ENCODE measurements at places on chromosomes 3 and 15.

- no peak for DNase-seq
Measured at GRCh38 chr15:58649175-58649574, 100.3 kb downstream of the ADAM10 start.

DNA sequence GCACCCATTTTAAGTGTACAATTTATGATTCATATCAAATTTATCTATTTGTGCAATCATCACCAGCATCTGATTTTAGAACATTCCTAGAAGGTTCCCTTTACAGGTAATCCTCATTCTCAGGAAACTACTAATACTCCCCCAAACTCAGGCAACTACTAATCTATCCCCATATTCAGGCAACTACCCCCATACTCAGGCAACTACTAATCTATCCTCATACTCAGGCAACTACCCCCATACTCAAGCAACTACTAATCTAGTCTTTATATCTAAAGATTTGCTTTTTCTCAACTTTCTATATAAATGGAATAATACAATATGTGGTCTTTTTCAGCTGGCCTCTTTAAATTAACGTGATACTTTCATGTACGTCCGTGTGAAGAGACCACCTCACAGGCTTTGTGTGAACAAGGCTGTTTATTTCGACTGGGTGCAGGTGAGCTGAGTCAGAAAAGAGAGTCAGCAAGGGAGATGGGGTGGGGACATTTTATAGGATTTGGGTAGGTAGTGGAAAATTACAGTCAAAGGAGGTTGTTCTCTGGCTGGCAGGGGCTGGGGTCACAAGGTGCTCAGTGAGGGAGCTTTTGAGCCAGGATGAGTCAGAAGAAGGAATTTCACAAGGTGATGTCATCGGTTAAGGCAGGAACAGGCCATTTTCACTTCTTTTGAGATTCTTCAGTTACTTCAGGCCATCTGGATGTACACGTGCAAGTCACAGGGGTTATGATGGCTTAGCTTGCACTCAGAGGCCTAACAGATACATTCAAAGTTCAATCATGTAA lies 1444.5 kb upstream of the CADM2 start:
- DNase-seq = no peak

DNA sequence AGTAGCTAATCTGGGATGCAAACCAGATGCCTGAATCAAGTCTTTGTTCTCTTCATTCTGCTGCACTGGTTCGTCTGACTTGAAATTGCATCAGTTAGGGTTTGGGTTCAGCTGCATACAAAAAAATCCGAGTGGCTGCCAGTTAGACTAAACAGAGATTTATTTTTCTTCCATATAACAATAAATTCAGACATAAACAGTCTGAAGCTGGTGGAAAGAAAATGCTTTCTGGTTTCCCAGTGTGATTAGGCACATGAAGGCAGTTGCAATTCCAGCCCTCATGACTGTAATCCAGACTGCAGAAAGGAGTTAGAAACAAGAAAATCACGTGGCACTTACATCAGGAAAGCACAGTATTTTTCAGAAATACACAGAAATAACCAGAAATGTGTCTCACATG lies 930.7 kb downstream of the MCTP2 start:
- DNase-seq = no peak

DNA sequence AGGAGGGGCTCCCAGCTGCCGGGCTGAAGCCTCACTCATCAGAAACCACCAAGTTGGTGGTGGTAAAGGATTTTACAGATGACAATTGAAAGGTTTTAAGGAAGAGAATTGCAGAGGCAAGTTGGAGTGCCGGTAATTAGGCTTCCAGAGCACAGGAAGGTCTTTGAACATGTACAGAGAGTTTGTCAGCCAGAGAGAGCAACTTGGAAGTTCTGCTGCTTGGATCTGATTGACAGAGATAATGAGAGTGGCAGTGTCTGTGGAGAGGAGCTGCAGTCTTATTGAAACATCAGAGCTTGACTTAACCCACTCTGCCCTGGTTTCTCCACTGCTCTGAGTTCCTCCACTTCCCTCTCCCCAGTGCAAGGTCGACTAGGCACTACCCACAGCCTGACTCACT lies 448.6 kb downstream of the EPHB1 start:
- DNase-seq = no peak

- no peak for DNase-seq
Measured at GRCh38 chr15:38745126-38745525, 180.5 kb upstream of the RASGRP1 start.

DNA sequence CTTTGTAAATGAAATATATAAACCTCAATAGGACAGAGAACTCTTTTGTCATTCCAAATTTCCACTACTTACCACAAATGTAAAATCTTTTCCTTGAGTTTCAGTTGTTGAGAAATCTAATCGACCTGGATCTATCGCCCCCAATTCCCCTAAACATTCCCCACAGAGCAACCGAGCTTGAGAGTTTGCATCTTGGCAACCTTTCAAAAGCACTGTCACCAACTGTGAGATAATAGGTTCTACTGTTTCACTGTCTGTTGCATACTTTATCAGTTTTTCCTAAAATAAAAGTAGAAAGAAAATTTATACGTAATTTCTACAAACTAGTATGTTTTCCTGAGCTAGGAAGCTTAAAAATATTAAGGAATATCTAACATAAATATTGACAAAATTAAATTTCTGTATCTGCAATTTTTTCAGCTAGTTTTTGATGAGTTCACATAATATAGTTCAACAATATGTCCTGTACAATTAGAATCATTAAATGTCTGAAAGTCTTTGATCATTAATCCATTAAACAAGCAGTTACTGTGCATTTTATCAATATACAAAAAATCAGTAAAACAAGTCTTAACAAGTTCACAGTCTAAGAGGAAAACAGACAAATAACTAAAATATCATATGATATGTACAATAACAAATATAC lies 54.5 kb downstream of the ATR start:
- DNase-seq = peak; percentile 32

- DNase-seq = no peak
Measured at GRCh38 chr15:42619656-42620371, 44.4 kb downstream of the STARD9 start.

GRCh38 chr15:75695634-75696310 lies 16.9 kb downstream of the CSPG4 start:
- no peak for DNase-seq

DNA sequence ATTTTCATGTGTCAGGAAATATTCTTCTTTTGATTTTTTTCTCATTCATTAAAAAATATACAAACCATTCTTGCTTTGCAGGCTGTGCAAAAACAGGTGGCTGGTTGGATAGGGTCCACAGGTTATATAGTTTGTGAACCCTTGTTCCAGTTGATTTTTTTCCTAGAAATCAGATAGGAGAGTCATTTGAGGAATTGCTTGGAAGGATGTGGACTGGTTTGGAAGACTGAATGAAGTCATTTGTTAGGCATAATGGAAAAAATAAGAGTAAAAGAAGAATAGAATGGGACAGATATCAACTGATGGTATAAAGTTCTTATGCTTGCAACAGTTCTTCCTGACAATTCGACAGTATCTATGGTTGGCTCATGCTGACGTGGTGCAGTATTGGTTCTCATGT lies 189.4 kb downstream of the PTPRG start:
- DNase-seq = no peak

- DNase-seq = peak; percentile 11
Measured at GRCh38 chr3:129449279-129450115, 9.5 kb downstream of the IFT122 start.

GRCh38 chr3:140896997-140897396 lies 44.6 kb upstream of the SLC25A36 start:
- DNase-seq = no peak

DNA sequence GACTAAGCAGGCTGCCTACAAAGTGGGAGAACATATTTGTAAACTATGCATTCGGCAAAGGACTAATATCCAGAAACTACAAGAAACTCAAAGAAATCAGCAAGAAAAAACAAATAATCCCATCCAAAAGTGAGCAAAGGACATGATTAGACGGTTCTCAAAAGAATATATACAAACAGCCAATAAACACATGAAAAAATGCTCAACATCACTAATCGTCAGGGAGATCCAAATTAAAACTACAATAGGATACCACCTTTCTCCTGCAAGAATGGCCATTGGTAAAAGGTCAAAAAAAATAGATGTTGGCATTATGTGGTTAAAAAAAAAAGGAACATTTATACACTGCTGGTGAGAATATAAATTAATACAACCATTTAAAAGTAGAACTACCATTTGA lies 259.6 kb upstream of the SLITRK3 start:
- DNase-seq = no peak

Measured in NCI-H2171 (cell line).